MCF 10A (cell line): ENCODE measurements at places on chromosomes 11 and 22. TPM values are rescaled to one million over a fixed set of nuclear protein-coding genes. Genes with fewer than 3 reads are reported as not detected.

Gene SYT12
- 0.44 and 0.59 TPM in 2 replicates for total RNA-seq

Gene TBX10
- total RNA-seq, result not detected in 2 replicates

GRCh38 chr11:77823775-77824174, 2.8 kb downstream of the AAMDC start:
- no peaks in the 10 kb centered on the region for H3K27me3 ChIP-seq
- H3K4me3 ChIP-seq, result no peak overlapping the region
- no peak for DNase-seq
- no peak overlapping the region for H3K27ac ChIP-seq
- peaks cover 7% of the 10 kb centered on the region for H3K4me1 ChIP-seq

DNA sequence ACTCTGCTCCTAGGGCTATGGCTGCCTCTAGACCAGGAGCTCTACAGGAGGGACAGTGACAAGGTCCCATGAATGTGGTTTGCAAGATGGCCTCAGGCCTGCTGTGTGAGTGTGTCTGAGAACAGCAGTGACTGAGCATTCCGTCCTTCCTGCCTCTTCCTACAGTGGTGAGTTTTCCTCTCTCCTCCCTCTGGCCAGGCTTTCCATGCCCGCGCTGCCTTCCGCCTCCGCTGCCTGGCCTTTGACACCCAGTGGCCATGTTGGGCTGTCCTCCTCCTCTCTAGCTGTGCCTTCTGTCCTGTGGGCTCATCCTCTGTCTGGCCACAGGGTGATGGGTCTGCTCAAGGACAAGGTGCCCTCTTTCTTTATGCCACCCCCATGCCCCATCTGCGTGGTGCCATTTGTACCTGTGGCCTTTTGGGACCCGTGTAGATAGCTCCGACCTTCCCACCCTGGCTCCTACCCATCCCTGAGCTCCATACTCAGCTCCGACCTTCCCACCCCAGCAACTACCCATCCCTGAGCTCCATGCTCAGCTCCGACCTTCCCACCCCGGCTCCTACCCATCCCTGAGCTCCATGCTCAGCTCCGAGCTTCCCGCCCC, 970.4 kb downstream of the BRD1 start:
- H3K27ac ChIP-seq, result no peak overlapping the region
- no peaks in the 10 kb centered on the region for H3K4me1 ChIP-seq
- H3K4me3 ChIP-seq, result no peak overlapping the region
- DNase-seq, result no peak
- no peaks in the 10 kb centered on the region for H3K36me3 ChIP-seq
- H3K27me3 ChIP-seq, result no peaks in the 10 kb centered on the region

DNA sequence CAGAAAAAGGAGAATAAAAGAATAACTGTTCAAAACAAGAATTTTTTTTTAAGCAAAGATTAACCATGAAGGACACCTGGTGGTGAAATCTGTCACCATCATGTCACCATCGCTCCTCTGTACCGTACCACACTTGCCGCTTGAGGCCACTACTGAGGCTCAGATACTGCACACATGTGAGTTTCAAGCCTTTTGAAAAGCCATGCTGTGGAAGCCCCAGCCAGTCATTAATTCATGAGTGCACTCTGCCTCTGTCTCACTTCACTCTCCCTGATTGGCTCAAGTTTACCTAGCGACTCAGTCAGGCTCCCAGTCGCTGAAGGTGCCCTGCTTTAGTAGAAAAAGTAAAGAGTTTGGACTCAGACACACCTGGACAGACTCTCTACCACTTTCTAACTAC, 6.6 kb upstream of the MS4A12 start:
- DNase-seq, result peak; percentile 5
- no peaks in the 10 kb centered on the region for H3K36me3 ChIP-seq
- H3K4me3 ChIP-seq, result no peak overlapping the region
- no peak overlapping the region for H3K27ac ChIP-seq
- no peaks in the 10 kb centered on the region for H3K4me1 ChIP-seq

- DNase-seq, result no peak
- peaks cover 18% of the 10 kb centered on the region for H3K4me1 ChIP-seq
- H3K4me3 ChIP-seq, result no peak overlapping the region
- no peak overlapping the region for H3K27ac ChIP-seq
- no peaks in the 10 kb centered on the region for H3K36me3 ChIP-seq
- H3K27me3 ChIP-seq, result peaks cover 19% of the 10 kb centered on the region
Measured at GRCh38 chr11:33900159-33900840, 8.4 kb upstream of the LMO2 start.
